ENCODE measurements at places on chromosomes 3 and 15. TPM values are rescaled to one million over a fixed set of nuclear protein-coding genes. Genes with fewer than 3 reads are reported as not detected.

Gene SEMA6D
- not detected for polyA plus RNA-seq

Gene SPINK8
- not detected for polyA plus RNA-seq

Gene KCNAB1
- polyA plus RNA-seq = 0.19 TPM

Gene ANKRD63
- 0.29 TPM for polyA plus RNA-seq

Gene ATP13A3
- 5.4 TPM for polyA plus RNA-seq

Gene MOBP
- not detected for polyA plus RNA-seq

Gene SMCO1
- not detected for polyA plus RNA-seq

Gene CHRNA3
- polyA plus RNA-seq = not detected

Gene ZNF662
- not detected for polyA plus RNA-seq

Gene MRAS
- not detected for polyA plus RNA-seq

Gene PLA2G4D
- not detected for polyA plus RNA-seq

Gene SETD2
- polyA plus RNA-seq = 19.5 TPM

Gene IL12A
- polyA plus RNA-seq = 2.8 TPM

Gene CFAP91
- polyA plus RNA-seq = not detected

Gene IQGAP1
- 172 TPM for polyA plus RNA-seq

Gene CKMT1B
- polyA plus RNA-seq = not detected

Gene KIF7
- 0.15 TPM for polyA plus RNA-seq

Gene FAM174B
- not detected for polyA plus RNA-seq

Gene C3orf70
- polyA plus RNA-seq = not detected

Gene RBP2
- polyA plus RNA-seq = not detected

Gene DUOX1
- polyA plus RNA-seq = 0.75 TPM

Gene CHRD
- not detected for polyA plus RNA-seq

Gene LRRC49
- 0.26 TPM for polyA plus RNA-seq

Gene C3orf38
- 31.3 TPM for polyA plus RNA-seq

Gene MST1R
- not detected for polyA plus RNA-seq

Gene GCNT3
- not detected for polyA plus RNA-seq

Gene SLC28A2
- polyA plus RNA-seq = not detected

Gene NR1I2
- 0.31 TPM for polyA plus RNA-seq

Gene WDR72
- polyA plus RNA-seq = not detected

Gene DNAH12
- 0.71 TPM for polyA plus RNA-seq

Gene UBA7
- 66.8 TPM for polyA plus RNA-seq

Gene STARD9
- 1.9 TPM for polyA plus RNA-seq

Gene SLC51B
- not detected for polyA plus RNA-seq

Gene AP4E1
- 10.8 TPM for polyA plus RNA-seq

Gene EFHB
- 2.5 TPM for polyA plus RNA-seq

Gene LMOD3
- not detected for polyA plus RNA-seq

Gene TMEM158
- not detected for polyA plus RNA-seq

Gene PRR23E
- not detected for polyA plus RNA-seq

Gene TARS3
- polyA plus RNA-seq = 27.9 TPM

Gene HACD2
- 40.3 TPM for polyA plus RNA-seq

Measured in naive B cell (primary cell).